Effector memory CD8-positive, alpha-beta T cell (primary cell): ENCODE measurements at places on chromosomes 16 and 17.
A peak's percentile ranks its signal among the peaks of the same experiment; 100 is the strongest.

DNA sequence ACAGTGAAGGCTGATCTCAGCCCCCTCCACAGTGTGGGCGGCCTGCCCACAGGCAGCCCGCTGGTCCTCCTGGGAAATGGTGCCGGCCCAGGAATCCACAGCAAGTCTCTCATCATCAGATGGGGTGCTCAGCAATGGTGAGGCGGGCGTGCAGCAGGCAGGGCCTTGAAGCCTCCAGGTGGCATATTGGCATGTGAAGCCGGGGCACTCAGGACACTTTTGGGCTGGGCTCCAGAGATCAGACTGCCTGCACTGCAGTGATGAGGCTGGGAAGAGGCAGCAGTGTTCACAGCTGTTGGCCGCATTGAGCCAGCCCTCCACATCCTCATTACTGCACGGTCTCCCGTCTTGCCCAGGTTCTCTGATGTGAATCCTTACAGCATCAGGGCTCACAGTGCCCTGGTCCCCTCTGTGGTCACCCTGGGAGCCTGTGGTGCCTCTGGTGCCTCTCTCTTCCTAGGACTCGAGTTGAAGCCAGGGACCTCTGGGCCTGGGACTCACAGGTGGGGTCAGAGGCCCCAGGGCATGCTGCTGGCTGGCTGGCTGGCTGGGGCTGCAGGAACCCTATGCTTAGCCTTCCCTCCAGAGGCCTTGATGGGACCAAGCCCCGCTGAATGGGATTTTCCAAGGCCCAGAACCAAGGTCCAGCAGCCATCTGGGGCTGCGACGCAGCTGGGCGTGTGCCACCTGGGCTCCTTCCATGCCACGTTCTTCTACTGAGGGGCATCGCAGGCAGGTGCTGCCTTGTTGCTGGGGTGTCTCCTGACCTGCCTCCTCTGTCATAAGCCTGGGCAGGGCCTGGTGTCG is 48.6 kb downstream of the TNFRSF13B start:
- no peak for DNase-seq

GRCh38 chr17:5418858-5419355 is 555 bp downstream of the NUP88 start:
- peak; percentile 59 for DNase-seq

GRCh38 chr16:31177136-31177535 is 2.8 kb upstream of the FUS start:
- DNase-seq: peak; percentile 48

DNA sequence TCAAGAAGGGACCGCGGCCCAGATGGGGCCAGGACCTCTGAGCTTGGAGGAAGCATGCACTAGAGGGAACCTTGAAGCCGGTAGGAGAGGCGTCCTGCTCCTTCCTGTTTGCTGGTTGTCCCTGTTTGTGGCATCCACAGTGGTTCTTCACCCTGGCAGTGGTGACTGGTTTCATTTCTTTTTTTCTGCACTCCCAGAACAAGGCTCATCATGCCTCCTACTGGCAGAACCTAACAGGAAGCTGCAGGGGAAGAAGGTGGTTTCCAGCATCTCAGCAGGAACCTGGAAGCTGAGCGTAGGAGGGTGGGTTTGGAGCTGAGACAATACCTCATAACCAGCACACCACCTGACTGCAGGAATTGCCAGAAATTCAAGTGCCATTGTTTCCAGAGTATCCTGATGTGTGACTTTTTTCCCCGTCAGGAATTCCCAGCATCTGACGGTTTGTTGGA is 5.8 kb downstream of the TMEM231 start:
- no peak for DNase-seq

GRCh38 chr17:19573075-19573474 is 39.4 kb downstream of the SLC47A1 start:
- DNase-seq: no peak

- no peak for DNase-seq
These were observed 57.2 kb upstream of the CACNG5 start for GRCh38 chr17:66777689-66778225.

GRCh38 chr17:51741458-51741857 is 417.1 kb downstream of the CA10 start:
- no peak for DNase-seq

- no peak for DNase-seq
These were observed 35.0 kb upstream of the MRC2 start for GRCh38 chr17:62592341-62593099.

DNA sequence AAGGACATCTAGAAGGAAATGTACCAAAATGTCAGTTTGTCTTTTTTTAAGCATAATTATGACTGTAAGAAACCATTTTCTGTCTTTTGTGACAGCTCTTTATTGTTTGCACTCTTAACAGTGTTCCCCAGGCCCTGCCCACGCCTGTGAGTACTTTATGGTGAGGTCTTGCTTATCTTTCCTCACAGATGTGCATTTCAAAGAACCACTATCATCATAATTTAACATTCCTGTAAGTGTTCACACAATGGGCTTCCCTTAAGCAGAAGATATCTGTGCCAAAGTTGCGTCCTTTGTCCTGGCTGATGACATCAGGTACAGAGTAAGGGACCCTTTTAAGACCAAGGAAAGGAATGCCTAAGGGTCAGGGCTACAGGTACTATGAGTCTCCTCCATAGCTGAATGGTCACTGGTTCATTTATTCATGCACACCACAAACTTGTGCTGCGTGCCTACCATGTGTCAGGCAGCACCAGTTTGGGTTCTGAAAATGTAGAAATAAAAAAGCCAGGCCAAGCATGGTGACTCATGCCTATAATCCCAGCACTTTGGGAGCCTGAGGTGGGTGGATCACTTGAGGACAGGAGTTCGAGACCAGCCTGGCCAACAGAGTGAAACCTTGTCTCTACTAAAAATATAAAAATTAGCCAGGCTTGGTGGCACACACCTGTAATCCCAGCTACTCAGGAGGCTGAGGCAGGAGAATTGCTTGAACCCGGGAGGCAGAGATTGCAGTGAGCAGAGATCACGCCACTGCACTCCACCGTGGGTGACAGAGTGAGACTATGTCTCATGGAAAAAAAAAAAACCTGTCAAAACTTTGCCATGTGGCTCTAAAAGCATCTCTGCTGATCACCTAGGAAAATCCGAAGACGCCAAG is 55.4 kb upstream of the NLK start:
- DNase-seq: no peak

DNA sequence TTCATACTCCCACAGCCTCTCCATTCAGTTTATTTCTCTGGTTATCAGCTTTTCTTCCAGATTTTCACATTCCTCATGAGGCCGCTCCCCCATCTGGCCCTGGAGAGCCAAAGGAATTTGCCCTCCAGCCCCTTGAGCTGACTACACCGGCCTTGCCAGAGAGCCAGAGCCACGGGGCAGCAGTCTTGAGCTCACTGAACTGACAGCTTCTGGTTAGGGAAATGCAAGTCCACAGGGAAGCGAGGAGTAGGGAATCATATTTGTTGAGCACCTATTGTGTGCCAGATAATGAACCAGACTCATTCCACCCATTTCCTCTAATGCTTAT is 102.4 kb downstream of the ABCC12 start:
- no peak for DNase-seq

DNA sequence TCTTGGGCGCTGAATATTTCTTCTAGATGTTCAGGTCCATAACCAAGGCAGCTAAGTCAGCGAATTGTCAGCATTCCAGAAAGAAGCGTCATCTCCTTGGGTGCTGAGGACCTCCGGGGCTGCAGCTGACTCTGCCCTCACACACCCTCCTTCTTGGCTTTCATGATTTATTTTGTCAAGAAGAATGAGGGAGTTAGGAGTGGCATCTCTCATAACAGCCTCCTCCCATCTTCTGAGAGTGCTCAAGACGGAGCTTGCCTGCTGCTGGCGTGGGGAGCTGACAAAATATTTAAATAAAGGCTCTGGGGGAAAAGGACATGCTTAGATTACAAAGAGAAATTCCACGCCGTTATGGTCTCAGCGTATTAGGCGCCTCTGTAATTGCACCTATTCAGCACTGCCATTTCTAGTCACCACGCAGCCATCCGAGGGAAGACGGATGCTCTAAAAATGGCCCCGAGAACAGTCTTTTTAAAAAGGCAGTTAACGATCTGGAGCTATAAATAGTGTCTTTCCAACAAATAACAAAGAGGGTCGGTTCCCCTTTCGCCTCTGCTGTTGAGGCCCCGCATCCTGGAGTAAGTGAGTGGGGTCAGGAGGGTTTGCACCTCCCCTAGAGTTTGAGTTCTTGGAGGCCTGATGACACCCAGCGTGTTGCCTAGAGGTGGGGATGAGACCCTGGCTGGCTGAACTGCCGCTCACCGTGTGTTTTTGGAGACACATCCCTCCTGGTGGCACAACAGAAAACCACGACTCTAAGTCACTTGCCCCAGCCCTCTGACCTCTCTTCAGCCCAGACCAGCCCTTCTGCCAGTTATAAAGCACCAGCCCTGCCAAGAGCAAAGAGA is 187.0 kb downstream of the CCDC182 start:
- no peak for DNase-seq

GRCh38 chr16:57041182-57042156 is 50.9 kb upstream of the CPNE2 start:
- peak; percentile 81 for DNase-seq

- no peak for DNase-seq
These were observed 17.8 kb downstream of the MAP3K3 start for GRCh38 chr17:63640038-63640437.

DNA sequence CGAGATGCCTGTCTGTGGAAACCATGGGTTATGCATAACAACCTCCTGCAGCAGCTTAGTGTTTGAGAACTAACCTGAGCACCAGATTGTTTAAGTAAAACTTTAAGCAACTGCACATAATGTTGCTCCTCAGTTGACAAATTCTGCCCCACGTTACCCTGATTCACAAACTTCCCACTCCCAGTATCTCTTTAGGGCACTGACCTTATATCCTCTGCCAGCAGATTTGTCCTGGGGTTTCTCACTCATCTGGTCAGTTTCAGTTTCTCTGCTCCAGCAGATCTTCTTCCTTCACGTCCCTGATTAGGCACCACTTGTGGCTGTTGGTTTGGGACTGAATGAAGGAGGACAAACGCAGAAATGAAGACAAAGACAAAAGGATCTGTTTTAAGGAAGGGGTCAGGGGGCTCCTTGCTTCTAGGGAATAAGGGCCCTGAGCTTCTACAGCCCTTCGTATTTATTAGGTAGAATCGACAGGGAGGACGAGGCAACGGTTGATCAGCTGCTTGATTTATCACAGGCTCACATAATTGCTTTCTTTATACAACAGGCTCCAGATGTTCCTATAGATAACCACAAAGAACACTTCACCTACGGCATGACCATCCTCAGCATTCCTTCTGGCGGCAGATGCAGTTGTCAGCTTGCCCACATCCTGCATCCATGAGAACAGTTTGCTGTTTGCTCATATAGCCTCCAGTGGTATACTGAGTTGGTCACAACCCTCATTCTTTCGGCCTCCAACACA is 13.5 kb upstream of the ZNF689 start:
- no peak for DNase-seq

- DNase-seq: no peak
These were observed 681.4 kb downstream of the CDH11 start for GRCh38 chr16:64440421-64440831.

DNA sequence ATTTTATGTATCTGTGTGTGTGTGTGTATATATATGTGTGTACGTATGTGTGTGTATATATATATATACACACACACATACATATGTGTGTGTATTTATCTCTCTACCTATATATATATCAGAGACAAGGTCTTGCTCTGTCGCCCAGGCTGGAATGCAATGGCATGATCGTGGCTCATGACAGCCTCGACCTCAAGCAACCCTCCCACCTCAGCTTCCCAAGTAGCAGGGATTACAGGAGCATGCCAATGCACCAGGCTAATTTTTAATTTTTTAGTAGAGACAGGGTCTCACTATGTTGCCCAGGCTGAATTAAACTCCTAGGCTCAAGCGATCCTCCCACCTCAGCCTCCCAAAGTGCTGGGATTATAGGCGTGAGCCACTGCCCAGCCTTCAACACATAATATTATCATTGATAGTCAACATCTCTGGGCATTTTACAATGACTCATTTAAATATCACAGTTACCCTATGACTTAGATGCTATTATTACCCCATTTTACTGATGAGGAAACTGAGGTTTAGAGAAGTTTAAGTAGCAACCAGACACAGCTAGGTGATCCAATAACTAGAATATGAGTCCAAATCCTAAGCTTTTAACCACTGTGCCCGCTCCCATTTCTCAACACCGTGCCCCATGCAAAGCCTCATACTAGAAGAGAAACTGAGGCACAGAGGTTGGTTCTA is 24.3 kb downstream of the G6PC3 start:
- no peak for DNase-seq

DNA sequence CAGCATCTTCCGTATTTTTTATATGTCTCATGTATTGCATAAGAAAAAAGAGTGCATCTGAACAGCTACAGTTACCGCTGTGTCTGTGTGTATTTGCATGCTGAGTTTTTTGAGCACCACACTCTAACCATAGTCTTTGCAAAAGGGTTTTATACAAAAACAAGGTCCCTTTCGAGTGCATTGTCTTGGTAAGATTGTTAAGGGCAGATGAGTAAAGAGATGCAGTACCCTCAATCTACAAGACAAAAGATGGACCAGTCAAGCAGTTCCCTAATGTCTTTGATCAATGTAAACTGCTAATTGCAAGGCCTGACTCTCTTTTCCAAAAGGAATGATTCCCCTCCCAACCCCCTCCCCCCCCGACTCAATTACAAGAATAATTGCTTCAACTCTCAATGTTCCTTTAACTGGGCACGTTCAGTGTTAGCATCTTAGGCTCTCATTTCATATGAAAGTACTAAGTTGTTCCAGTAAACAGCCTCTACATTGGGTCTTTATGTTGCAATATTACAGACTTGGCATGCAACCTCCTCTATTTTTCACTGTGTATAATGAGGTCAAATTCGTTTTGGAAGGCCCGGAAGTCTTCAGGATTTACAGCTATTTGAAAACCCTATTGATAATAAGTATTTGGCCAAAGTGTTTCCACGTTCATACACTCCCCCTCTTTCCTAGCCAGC is 471.4 kb upstream of the RBFOX1 start:
- no peak for DNase-seq

- no peak for DNase-seq
These were observed 13.2 kb upstream of the BAIAP2 start for GRCh38 chr17:81021531-81022343.

DNA sequence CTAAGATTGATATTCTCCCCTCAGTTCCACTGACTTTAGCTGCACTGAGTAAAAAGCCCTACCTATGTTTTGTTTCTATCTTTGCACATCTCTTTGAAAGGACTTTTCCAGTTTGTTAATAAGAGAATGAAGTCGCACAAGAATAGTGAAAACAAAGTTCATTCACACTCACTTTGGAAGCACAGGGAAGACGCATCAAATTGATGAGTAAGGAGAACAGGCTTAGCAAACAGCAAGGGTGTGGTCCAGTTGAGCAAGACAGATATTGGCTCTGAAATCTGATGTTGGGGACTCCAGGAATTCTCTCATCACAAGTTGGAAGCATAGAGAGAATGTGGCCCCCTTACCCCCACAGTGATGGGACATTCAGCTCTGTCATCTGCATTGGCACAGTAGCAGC is 221.3 kb downstream of the CDH11 start:
- DNase-seq: no peak
